NCI-H748 treated with DMSO at 0.1 percent for 48 hours (cell line): ENCODE measurements at places on chromosomes 7 and 10.

DNA sequence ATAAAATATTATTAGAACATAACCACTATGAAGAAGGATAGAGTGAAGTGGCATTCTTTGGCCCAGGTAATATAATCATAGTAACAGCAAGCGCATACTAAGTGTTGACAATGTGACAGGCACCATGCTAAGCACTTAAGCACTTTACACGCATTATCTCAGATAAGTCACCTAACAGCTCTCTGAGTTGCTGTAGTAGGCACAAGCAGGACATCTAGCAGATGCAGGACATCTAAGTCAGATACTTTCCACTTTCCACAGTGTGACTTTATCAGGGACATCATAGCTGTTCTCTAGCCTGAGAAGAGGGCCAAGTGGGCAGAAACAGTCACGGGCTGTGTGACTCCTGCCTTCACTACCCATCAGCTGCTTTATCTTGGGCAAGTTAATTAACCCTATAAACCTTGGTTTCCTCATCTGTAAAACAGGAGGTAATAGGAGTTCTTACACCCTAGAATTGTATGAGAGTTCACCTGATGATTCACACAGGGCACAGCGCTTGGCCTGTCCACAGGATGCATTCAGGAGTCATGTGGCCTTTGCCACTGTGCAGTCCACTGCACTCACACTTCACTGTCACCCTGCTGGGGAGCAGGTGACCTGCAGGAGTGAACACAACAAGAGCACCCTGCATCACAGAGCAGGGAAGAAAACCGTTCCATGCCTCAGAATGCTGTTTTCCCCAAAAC is 12.5 kb downstream of the LIPA start:
- no peak for DNase-seq

- DNase-seq, result no peak
Observed at GRCh38 chr7:17988858-17989257, 38.8 kb downstream of the PRPS1L1 start.

DNA sequence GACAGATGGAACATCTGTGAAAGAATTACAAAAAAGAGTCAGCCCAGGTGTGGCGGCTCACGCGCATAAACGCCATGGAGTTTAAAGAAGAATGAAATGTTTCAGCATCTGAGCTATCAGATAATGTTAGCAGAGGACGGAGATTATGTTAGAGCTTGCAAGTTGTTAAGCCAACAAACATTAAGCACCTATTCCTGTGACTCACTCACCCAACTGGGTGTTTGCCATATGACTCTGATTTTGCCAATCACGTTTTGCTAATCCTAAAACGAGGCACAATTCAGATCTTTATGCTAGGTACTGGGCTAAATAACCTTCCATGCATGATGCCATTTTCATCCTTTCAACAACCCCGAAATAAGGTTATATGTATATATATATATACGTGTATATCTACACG is 29.0 kb upstream of the CCNY start:
- DNase-seq, result no peak

GRCh38 chr7:17436126-17436525 is 137.7 kb downstream of the AHR start:
- no peak for DNase-seq

GRCh38 chr10:104931612-104932134 is 290.6 kb downstream of the SORCS3 start:
- DNase-seq, result no peak

DNA sequence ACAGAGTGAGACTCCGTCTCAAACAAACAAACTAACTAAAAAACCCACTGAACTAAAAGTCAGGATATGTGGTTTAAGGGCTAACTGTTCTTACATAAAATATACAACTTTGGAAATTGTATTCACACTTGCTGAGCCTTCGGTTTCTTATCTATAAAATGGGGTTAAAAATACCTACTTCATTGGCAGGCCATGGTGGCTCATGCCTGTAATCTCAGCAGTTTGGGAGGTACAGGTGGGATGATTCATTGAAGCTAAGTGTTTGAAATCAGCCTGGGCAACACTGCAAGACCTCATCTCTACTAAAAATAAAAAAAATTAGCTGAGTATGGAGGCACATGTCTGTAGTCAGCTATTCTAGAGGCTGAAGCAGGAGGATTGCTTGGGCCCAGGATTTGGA is 115.4 kb upstream of the KLF6 start:
- DNase-seq, result no peak

GRCh38 chr7:78450706-78451105 is 652.1 kb downstream of the PHTF2 start:
- no peak for DNase-seq

DNA sequence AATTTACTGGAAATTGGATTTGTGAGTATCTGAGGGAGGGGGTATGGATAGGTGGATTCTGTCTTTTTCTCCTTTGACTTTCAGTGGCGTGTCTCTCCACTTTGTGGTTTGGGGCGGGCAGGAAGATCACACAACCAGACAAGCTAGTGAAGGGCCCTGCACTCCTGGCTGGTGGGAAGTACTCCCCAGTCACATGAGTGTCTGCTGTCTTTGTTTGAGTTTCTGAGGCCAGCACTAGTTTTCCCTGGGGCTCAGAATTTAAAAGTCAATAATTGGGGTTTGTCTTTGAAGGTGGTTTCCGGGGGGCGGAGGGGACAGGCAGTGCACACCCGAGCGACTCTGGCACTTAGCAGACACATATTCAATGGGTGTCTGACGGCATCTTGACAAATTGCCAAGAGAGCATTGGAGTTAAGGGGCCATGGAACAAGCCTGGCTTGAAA is 120.1 kb downstream of the WDFY4 start:
- no peak for DNase-seq

GRCh38 chr7:95867309-95867708 is 95.0 kb downstream of the DYNC1I1 start:
- DNase-seq, result peak; percentile 76

DNA sequence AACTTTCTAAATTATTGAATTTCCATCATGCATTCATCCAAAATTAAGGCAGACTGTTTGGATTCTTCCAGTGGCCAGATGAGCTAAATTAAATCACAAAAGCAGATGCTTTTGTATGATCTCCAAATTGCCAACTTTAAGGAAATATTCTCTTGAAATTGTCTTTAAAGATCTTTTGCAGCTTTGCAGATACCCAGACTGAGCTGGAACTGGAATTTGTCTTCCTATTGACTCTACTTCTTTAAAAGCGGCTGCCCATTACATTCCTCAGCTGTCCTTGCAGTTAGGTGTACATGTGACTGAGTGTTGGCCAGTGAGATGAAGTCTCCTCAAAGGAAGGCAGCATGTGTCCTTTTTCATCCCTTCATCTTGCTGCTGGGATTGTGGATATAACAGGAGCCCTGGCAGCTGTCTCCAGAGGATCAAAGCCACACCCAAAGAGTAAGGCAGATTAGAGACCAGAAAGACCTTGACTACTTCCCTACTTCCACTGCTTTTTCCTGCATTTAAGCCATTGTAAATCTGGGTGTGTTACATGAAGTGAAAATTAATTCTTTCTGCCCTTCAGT is 8.2 kb upstream of the CFAP69 start:
- DNase-seq, result no peak

DNA sequence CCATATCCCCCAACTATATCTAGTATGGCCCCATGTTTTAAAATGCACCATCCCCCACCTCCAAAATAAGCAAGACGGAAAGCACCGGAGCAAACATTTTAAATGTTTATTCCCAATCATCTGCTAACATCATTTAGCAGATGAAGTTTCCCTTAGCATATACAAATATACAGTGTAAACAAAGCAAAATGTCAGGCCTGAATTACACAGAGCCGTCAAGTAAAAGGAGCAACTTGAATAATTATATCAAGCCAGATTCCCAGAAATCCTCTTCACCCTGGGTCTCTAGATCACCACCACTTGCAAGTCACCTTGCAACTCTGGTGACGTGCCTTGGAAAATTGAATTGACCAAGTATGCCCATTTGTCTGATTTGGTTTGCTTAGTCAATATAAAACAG is 91.6 kb upstream of the COL1A2 start:
- no peak for DNase-seq

- DNase-seq, result no peak
Observed at GRCh38 chr10:29174389-29174788, 114.5 kb upstream of the LYZL1 start.
